Retinal pigment epithelial cell (primary cell): ENCODE measurements at places on chromosomes 3 and 15.

GRCh38 chr3:155912579-155913190 lies 42.2 kb downstream of the GMPS start:
- no peak for DNase-seq

GRCh38 chr3:60095516-60095915 lies 1045.7 kb upstream of the CFAP20DC start:
- DNase-seq: no peak

DNA sequence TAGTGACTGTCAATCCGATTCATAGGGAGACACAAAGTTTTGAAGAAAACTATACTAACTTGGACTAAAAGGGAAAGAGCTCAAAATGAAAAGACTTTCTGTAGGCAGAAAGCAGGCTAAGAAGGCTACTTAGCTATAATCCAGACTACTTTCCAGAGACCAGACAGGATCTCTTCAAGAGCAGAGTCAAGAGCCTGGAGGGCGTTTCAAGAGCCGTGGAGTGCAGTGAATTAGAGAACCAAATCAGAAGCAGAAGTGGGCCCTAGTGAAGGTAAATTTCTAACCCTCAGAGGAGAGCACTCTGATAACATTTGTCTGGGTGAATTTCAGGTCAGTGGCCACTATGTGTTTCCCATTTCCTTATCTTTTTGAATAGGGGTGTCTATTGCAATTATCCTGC lies 76.4 kb downstream of the CGGBP1 start:
- DNase-seq: no peak

DNA sequence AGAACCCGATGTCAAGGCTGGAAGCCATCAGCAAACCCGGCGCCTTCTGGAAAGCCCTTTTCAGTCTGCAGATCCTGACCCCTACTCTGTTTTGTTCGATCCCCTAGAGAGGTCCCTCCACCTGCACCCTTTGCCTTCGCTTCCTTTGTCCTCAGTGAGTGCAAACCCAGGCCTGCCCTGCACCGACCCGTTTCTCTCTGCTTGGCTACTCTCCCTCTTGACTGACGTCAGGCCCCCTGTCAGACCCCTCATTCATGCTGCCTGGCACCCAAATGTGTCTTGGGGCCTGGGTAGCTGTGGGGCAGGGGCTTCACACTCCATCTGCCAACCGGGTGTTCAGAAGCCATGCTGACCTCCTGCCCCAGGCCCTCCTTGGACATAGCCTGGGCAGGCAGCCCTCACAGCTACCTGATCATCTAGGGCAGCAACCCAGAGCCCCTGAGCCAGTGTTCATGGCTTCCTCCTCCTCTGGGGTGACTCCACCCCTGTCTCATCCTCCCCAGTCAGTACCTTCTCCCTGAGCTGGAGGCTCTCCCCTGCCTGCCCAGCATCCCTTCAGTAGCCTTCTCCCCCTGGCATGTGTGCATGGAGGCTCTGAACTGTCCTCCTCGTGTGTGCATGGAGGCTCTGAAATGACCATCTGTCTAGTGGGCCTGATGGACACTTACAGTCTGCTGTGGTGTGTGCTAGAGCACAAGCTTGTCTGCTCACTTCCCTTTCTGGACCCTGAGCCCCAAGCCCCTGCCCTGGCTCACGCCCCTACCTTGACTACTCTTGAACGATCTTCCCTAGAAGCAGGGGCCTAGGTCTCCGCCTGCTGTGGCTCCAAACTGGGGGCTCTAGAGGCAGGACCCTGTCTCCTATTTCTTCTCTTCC lies 69.4 kb downstream of the EXOG start:
- no peak for DNase-seq

GRCh38 chr3:64756398-64756986 lies 68.7 kb upstream of the ADAMTS9 start:
- DNase-seq: peak; percentile 52

- DNase-seq: no peak
Measured at GRCh38 chr3:32603064-32603463, 32.4 kb upstream of the DYNC1LI1 start.

- DNase-seq: no peak
Measured at GRCh38 chr3:124053871-124054270, 61.9 kb upstream of the ROPN1 start.

DNA sequence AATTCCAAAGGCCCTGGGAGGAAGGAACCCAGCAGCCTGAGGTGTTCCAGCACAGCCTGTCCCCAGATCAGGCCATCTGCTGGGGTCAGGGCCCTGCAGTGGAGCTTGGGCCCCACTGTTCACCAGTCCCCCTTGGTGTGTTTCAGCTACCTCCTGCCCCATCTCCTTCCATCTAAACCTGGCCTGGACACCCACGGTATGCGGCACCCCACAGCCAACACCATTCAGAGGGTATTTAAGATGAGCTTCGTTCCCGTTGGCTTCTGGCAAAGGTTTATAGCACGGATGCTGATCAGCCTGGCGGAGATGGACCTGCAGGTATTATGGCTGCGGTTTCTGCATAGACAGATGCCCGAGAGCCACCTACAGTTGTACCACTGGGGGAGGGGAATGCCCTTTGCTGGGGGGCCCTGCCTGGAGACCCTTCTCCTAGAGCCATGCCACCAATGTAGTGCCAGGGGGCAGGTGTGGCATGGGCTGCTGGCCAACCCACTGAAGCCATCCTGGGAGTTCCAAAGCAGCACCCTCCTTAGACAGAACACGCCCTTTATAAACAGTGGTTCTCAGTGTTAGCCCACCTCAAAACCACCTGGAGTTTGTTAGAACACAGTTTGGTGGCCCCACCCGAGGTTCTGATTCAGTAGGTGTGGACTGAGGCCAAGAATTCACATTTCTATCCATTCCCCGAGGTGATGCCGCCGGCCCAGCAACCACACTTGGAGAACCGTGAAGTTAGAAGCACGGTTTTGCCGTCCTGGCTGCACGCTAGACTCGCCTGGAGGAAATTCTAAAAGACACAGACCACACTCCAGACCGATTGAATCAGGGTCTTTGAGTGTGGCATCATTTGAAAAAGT lies 126.9 kb downstream of the LRRK1 start:
- DNase-seq: no peak

- no peak for DNase-seq
Measured at GRCh38 chr15:50377867-50378751, 23.1 kb upstream of the GABPB1 start.

- no peak for DNase-seq
Measured at GRCh38 chr15:66768987-66769386, 67.0 kb downstream of the SMAD6 start.

DNA sequence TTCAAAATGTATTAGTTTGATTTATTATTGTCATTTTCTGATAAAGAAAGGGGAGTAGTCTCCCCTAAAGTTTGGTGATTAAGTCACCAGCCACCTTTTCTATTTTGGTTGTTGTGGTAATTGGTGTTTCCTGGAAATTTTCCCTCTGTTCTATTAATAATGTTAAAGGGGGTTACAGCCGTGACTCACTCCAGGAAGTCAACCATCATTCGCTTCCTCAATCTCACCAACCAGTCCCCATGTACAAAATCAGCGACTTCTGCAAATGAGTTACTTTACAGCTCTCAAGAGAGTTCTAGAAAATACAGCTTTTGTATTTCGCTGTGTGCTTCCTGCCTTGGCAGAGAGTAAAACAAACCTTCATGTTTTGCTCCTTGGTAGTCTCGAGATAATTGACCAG lies 285.1 kb downstream of the LPP start:
- no peak for DNase-seq

- DNase-seq: no peak
Measured at GRCh38 chr3:48157202-48157840, 30.9 kb downstream of the CDC25A start.

GRCh38 chr3:48464713-48465221 lies 18.2 kb downstream of the ATRIP start:
- DNase-seq: no peak

DNA sequence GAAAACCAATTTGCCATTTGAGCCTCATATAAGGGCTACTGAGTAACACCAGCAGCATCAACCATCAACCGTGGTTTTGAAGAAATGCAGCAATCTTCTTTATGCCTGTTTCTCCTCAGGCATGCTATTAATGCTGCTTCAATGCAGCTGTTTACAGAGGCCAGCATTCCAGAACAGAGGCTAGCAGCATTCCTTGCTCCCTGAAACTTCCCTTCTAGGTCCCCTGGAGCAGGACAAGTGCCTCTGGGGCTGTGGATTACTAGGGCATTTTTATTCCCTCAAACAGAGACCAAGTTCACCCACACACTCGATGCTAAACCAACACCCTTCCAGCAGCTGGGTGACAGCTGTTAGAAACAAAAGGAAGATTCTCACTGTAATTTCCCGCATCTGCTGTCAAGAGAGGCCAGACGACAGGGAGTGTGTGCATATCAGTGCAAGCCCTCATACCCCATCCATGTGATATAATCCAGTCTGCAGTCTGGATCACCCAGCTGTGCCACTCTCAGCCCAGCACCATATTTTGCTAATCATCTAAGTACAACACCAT lies 57.5 kb downstream of the HOMER2 start:
- peak; percentile 41 for DNase-seq

DNA sequence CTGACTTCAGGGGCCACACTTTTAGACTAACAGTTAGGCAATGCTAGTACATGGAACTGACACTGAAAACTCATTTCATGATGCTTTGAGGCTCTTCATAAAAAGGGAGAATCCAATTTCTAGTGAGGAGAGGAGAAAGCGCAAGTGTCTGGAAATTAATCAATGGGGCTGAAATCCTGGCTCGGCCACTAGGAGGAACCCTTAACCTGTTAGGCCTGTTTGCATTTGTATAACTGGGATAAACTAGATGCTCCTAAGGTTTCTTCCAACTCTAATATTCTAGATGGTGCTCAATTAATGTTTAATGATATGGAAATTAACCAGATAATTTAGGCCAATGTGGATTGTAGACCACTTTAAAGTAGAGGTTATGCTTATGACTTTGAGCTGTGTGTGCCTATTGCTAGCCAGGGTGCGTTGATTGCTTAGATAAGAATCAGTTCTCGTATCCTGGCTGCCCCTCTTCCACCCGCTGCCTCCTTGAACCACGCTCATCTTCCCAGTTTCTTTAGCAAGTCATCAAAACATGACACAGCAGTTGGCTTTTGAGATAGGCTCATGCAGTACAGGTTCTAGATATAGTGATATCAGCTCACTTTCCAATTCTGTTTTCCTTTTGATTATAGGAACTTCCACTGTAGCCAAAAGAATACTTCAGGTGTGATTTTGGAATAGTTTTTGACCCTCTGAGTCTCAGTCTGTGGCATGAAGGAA lies 16.8 kb upstream of the CRBN start:
- DNase-seq: no peak

DNA sequence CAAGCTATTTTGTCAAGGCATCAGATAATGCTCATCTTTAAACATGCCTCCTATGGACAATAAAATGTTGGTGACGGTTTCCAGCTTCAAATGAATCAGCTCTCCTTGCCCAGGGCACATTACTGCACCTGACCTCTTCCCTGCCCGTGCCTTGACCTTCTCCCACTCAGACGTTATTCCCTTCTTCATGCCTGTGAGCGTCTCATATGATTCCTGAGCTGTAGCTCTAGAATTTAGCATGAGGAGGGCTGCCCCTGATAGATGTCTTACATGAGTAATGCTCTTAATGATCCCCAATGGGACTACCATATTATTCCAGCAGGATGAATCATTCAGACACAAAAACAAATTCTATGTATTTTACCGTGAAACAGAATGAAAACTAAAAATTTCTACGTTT lies 762.7 kb downstream of the ROBO1 start:
- no peak for DNase-seq

- DNase-seq: no peak
Measured at GRCh38 chr3:64358853-64359252, 133.6 kb upstream of the PRICKLE2 start.

- no peak for DNase-seq
Measured at GRCh38 chr3:99049164-99049563, 147.7 kb upstream of the DCBLD2 start.

DNA sequence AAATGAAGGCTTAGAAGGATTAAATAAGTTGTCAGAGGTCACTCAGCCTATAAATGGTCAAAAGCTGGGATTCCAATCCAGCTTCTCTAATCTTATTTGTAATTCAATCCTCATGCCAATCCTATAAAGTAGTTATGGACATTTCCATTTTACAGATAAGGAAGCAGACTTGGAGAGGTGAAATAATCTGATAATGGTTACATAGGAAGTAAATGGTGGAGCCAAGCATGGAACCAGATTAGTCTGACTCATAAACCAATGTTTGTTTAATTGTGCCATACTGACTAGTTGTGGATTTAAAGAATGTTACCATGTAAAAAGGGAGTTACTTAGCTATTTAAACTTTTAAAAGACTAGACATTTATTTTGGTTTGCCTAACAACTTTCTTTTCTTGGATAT lies 59.7 kb downstream of the KCNAB1 start:
- DNase-seq: peak; percentile 59

DNA sequence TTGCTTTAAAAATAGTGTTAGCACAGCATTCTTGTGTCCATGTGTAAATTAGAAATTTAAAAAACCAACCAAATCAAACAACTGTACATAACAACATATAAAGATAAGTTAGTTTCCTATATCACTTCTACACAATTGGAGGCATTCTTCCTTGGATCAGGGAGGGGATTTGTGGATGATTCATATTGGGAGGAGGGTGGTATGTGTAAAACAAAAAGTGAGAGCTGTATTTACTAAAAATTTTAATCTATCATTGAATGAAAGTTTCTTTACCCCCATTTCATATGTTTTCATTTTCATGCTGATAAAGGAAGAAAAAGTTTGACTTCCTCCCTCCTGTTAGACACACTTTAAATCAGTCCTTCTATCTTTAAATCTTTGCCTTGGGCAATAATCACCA lies 325.0 kb downstream of the SATB1 start:
- DNase-seq: no peak

GRCh38 chr3:156685752-156686151 lies 11.4 kb downstream of the TIPARP start:
- DNase-seq: no peak

DNA sequence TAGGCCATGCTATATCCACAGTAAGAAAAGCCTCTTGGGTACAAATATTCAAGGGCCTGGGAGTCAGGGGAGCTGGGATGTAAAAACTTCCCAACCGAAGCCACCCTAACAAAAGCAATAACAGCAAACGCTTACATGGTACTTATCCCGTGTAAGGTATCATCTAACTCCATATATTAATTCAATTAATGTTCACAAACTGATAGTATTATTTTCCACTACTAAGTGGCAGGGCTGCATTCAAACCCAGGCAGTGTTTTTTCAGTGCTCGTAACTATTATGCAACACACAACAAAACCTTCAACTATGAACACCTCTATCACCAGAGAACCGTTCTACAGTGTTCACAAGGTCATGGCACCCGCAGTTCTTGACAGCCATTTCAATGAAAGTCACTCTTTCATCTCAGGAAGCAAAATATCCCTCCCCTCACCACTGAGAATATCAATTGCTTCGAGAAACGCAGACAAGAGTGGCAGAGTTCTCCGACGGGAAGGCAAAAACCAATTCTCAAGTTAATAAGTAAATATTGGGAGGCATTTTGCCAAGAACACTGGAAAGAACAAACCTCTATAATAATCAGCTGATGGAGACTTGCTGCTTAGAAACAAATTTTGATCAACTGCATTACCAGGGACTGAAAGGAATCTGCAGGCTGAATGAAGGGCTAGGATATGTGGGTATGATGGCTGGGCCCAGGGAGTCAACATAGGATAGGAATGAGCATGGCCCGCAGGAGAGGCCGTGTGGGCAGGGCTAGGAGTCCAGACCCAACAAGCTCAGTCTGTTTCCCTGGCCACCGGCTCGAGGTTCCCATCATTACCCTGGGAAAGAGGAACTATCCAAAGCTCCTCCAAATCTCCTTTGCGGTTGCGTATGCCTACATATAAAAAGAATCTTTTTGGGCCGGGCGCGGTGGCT lies 72.3 kb downstream of the XXYLT1 start:
- DNase-seq: no peak

GRCh38 chr3:105967117-105967516 lies 98.3 kb upstream of the CBLB start:
- no peak for DNase-seq

- no peak for DNase-seq
Measured at GRCh38 chr15:76312540-76313174, 1.4 kb upstream of the ETFA start.
